ENCODE measurements at places on chromosomes 3 and 15. TPM values are rescaled to one million over a fixed set of nuclear protein-coding genes. Genes with fewer than 3 reads are reported as not detected.

SLC28A1 gene
- not detected for total RNA-seq

DPH6 gene
- total RNA-seq, result 14.3 TPM

ISL2 gene
- 4.7 TPM for total RNA-seq

MRPS11 gene
- total RNA-seq, result 122 TPM

C3orf22 gene
- not detected for total RNA-seq

ISLR gene
- not detected for total RNA-seq

GREM1 gene
- 5.8 TPM for total RNA-seq

MLF1 gene
- 22.0 TPM for total RNA-seq

SLC27A2 gene
- total RNA-seq, result 42.0 TPM
